A549 treated with CORT108297 at 1 μM for 4 hours (cell line): ENCODE measurements at places on chromosomes 13 and 19. TPM values are rescaled to one million over a fixed set of nuclear protein-coding genes. Genes with fewer than 3 reads are reported as not detected.

Gene LIM2
- not detected in 5 replicates for total RNA-seq

Gene ZNF823
- 1.9 to 3.1 TPM (median 2.7 TPM) in 5 replicates for total RNA-seq

Gene B3GLCT
- 3.9 to 5.4 TPM (median 4.9 TPM) in 5 replicates for total RNA-seq

Gene NXNL1
- total RNA-seq = not detected in 5 replicates

Gene MED25
- total RNA-seq = 45.5 to 76.6 TPM (median 69.6 TPM) in 5 replicates

Gene PTPRH
- total RNA-seq = 3.7 to 5.3 TPM (median 5.2 TPM) in 5 replicates

Gene CFD
- total RNA-seq = 8.5 to 24.7 TPM (median 24.1 TPM) in 5 replicates

Gene LCP1
- 0.09 to 0.16 TPM (median 0.14 TPM) in 5 replicates for total RNA-seq

Gene IZUMO1
- not detected in 5 replicates for total RNA-seq
